ENCODE measurements at places on chromosomes 2 and 18.

- no peak for DNase-seq
Measured at GRCh38 chr2:18312818-18313217, 247.6 kb downstream of the RDH14 start.

- no peak for DNase-seq
Measured at GRCh38 chr18:56647951-56648893, 2.9 kb upstream of the WDR7 start.

DNA sequence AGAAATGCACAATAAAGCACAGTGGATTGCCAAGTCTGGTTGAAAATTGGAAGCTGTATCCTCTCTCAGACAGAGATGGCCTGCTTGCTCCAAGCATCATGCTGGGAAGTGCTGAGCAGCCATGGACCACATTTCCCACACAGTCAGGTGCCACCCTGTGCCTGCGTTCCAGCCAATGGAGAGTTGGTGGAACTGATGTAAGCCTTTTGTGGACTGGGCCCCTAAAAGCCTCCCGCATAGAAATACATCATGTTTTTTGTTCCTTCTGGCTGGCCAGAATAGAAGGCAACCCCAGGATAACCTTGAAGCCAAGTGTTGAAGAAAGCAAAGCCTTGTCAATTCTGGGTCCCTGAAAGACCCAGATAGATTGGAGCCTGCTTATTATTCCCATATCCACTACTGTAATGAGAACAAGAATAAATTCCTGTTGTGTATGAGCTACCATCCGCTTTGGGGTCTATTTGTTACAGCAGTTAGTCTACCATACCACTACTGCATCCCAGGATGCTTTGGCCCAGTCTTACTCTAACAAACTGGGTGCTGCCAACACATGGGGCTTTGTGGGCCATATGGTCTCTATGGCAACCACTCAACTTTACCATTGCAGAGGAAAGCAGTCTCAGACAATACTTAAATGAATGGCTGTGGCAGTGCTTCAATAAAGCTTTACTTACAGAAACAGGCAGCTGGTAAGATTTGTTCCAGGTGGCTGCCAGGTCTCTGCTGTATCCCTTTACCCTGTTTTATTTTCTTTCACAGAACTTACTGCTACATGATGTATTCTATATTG, 65.4 kb downstream of the POLE4 start:
- DNase-seq: no peak

GRCh38 chr2:128835342-128835855, 516.7 kb upstream of the HS6ST1 start:
- no peak for DNase-seq

- DNase-seq: no peak
Measured at GRCh38 chr2:200199576-200200263, 106.8 kb upstream of the SPATS2L start.

DNA sequence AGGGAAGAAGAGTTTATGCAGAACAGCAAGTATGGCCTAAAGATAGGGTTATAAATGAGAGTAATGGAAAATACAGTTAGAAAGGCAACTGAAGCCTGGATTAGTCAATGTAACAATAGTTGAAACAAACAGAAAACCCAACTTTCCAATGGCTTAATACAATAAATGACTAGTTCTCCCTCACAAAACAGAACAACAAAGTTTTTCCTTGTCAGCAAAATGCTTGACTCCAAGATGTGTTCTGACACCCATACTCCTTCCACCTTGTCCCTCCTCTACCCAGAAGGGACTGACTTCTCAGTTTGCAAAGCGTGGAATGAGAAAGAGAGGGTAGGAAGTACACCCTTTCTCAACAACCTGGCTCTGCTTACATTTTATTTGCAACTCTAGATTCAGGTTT, 191.4 kb upstream of the OSR1 start:
- DNase-seq: no peak

- DNase-seq: no peak
Measured at GRCh38 chr2:26243470-26244308, 743 bp downstream of the HADHA start.

DNA sequence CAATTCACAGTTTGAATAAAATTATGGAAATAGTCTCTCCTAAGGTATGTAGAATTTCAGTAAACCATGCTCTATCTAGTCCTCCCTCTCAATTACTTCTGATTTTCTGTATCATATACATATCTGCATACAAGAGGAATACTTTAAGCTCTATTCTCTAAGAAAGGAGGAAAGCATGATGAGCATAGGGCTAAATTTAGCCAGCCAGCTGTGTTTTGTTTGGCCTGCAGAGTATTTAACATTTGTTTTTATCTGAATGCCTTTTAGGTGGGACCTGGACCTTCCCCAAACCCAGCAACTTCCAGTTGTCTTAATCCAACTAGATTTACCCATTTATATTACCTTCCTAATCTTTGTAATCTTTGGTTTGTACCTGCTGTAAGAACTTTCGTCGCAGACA, 42.2 kb upstream of the FAM117B start:
- no peak for DNase-seq

DNA sequence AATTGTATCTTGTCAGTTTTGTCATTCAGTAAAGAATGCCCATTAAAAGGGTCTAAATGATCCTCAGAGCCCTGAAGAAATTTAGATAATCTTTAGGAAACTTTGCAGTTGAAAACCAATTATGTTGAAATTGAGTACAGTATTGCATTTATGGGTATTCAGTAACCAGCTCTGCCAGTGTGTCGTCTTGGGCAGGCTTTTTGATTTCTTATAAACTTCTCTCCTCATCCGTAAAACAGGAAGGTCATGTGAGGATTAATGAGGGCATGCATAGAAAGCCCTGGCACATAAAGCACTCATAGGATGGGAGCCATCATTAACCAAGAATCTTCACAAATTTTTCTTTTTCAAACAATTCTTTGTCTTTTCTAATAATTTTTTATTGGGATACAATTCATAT, 14.8 kb downstream of the PNO1 start:
- no peak for DNase-seq

DNA sequence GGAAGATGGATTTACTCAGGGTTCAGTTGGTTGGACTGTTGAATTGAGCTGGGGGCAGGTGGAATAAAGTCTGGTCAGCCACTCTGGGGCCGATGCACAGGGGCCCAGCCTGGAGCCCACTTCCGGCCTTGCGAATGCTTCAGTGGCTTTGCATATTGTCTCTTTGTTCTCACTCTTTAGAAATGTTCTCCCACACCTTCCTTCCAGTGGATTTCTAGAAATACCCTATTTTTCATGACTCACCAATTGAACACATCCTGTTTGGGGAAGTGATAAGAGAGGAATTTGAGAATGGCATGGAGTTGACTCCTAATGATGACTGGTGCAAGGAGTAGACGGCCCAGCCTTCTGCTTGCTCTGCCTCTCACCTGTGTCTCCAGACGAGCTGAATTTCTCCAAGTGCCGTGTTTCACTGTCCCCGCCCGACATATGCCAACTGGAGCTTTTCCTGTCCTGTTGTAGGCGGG, 28.1 kb downstream of the ASAP2 start:
- DNase-seq: peak; percentile 55

- no peak for DNase-seq
Measured at GRCh38 chr2:141399270-141399669, 731.5 kb downstream of the LRP1B start.

GRCh38 chr18:49135877-49136276, 185.1 kb upstream of the SMAD7 start:
- DNase-seq: no peak

GRCh38 chr2:137838255-137839092, 125.8 kb upstream of the HNMT start:
- DNase-seq: peak; percentile 6

DNA sequence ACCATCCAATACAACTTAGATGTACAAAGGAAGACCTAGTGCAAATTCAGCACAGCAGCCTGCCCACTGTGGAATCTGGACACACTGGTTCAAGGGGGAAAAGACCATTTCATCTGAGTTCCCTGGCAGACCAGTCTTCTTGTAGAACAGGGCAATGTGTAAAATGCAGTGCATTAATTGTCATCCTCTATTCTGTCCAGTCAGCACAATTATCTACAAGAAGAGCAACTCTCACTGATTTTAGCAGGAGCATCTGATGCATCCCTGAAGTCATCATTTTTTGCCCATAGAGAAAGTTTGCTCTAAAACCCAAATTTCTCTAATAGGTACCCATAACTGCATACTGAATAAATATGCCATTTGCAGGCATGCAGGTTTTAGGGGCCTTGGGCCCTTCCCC, 81.8 kb upstream of the LYPD1 start:
- DNase-seq: no peak

DNA sequence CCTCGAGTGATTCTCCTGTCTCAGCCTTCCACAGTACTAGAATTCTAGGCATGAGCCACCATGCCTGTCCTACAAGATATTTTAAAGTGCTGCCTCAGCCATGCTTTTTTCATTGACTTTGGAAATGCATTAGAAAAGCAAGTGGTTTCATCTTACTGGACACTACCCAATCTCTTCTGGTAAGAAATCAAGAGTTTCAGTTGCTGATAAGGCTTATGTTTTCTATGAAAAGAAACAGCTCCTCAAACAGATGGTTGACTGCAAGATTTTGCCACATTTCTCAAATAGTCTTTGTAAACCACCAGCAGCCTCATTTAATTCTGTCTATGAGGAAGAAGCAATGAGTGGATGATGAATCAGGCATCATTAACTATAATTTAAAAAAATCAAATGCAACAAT, 264.5 kb upstream of the LRP1B start:
- no peak for DNase-seq

- DNase-seq: no peak
Measured at GRCh38 chr2:217892560-217892959, 110.2 kb downstream of the TNS1 start.

GRCh38 chr2:26457695-26458364, 20.1 kb downstream of the OTOF start:
- no peak for DNase-seq
